ENCODE measurements at places on chromosomes 5 and 9. TPM values are rescaled to one million over a fixed set of nuclear protein-coding genes. Genes with fewer than 3 reads are reported as not detected.

DNA sequence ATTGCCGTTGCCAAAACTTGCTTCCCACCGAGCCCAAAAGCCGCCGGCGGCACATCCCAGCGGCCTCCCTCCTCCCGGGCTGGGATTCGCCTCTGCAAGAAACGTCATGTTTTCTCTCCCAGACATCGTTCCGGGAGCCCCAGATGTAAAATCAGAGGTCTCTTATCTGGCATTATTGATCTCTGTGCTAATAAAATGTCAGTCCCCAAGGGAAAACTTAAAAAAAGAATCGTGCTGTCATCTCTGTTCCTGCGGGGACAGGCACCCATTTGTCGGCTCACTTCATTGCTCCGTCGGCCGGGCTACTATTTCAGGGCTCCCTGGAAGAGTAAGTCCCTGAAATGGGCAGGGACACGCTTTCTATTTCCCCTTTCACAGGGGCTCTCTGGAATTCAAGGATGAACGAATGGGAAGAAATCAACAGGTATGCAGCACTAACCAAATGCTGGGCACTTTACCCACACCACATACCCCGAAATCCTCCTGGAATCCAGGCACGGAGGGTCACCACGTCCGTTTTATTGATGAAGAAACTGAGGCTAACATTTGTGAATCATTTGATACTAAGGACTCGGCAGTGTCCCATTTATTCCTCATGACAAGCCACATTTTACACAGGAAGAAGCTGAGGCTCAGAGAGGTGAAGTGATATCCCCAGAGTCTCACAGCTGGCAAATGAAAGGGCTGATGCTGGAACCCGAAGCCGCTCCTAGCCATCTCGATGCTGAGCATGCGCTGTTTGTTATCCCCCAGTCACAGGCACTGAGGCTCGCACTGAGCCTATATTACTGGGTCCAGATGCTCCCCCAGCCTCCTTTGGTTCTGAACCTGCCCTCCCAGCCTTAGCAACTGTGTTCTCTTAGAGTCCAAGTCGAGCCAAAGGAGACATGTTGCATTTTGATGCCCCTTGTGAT is 35.7 kb upstream of the MSX2 start:
- H3K27ac ChIP-seq = no peak overlapping the region
- H3K4me3 ChIP-seq = no peak overlapping the region
- H3K4me1 ChIP-seq = peaks cover 21% of the 10 kb centered on the region
- DNase-seq = no peak
- H3K36me3 ChIP-seq = no peaks in the 10 kb centered on the region
- peaks cover 61% of the 10 kb centered on the region for H3K27me3 ChIP-seq

- peaks cover 2% of the 10 kb centered on the region for H3K36me3 ChIP-seq
- peaks cover 14% of the 10 kb centered on the region for H3K4me1 ChIP-seq
- no peak for DNase-seq
Observed at GRCh38 chr5:180648658-180649296, 623 bp downstream of the FLT4 start.

- no peak for DNase-seq
- peaks cover 27% of the 10 kb centered on the region for H3K27me3 ChIP-seq
- H3K36me3 ChIP-seq = no peaks in the 10 kb centered on the region
Observed at GRCh38 chr5:40021007-40021406, 596.2 kb upstream of the DAB2 start.

- H3K4me1 ChIP-seq = peaks cover 11% of the 10 kb centered on the region
- peaks cover 19% of the 10 kb centered on the region for H3K36me3 ChIP-seq
- H3K4me3 ChIP-seq = no peak overlapping the region
- H3K27me3 ChIP-seq = no peaks in the 10 kb centered on the region
Observed at GRCh38 chr9:13478639-13479038, 199.1 kb upstream of the MPDZ start.

- H3K36me3 ChIP-seq = no peaks in the 10 kb centered on the region
- H3K4me1 ChIP-seq = peaks cover 22% of the 10 kb centered on the region
- no peak overlapping the region for H3K4me3 ChIP-seq
- H3K27me3 ChIP-seq = no peaks in the 10 kb centered on the region
Observed at GRCh38 chr5:128772356-128772755, 192.9 kb upstream of the SLC27A6 start.

DNA sequence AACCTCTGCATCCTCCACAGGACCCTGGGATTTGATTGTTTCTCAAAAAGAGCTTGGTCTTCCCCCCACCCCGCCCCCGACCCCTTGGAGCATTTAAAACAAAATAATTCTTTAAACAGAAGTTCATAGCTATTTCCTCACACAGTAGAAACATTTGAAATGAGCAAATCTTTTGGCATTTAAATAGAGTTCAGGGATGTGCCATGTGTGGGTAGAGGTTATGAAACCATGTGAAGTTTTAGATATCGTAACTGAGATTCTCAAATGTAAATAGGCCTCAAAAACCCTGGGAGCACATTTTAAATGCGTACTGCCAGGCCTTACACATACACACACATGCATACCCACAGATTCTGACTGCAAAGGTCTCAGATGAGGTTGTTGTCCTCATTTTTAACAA is 66.5 kb downstream of the EPB41L4B start:
- no peak for DNase-seq
- H3K4me3 ChIP-seq = peak overlapping the region; percentile 13
- H3K4me1 ChIP-seq = peaks cover 50% of the 10 kb centered on the region
- H3K27me3 ChIP-seq = no peaks in the 10 kb centered on the region
- H3K27ac ChIP-seq = peak overlapping the region; percentile 87

GRCh38 chr5:137268646-137269045 is 230.5 kb downstream of the SPOCK1 start:
- DNase-seq = no peak
- H3K4me3 ChIP-seq = no peak overlapping the region
- H3K27me3 ChIP-seq = no peaks in the 10 kb centered on the region
- no peak overlapping the region for H3K27ac ChIP-seq
- no peaks in the 10 kb centered on the region for H3K36me3 ChIP-seq

DNA sequence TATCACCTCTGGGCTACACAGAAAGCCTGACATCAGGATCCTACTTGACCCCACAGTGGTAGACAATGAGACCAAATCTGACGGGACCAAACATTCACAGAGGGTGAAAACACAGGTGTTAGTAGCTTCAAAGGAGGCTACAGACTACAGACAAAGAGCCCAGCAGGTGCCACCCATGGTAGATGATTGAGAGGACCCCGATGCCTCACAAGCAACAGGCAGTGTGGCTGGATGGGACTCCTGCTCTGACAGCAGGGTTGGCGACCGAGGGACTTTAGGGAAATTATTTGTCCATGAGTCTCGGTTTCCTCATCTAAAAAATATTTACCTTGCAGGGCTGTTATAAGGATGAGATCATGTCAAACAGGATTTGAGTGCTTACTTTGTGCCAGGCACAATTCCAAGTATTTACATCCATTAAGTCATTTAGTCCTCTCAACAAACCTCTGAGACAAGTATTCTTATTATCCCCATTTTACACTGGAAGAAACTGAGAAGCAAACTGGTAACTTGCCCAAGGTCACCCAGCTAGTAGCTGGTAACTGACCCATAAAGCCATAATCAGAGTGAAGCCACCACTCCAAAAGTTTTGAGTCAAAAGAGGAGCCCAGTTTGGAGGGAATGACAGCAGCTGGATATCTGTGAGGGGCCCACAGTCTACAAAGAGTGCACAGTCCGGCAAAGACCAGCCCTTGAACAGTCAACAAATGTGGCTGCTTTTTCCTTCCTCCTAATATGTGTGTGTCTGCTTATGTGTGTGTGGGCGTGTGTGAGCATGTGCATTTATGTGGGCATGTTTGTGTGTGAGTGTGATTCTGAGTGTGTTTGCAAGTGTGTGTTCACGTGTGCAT is 502.0 kb downstream of the BNC2 start:
- H3K27ac ChIP-seq = no peak overlapping the region
- DNase-seq = no peak
- H3K36me3 ChIP-seq = no peaks in the 10 kb centered on the region
- H3K4me1 ChIP-seq = peaks cover 2% of the 10 kb centered on the region

DNA sequence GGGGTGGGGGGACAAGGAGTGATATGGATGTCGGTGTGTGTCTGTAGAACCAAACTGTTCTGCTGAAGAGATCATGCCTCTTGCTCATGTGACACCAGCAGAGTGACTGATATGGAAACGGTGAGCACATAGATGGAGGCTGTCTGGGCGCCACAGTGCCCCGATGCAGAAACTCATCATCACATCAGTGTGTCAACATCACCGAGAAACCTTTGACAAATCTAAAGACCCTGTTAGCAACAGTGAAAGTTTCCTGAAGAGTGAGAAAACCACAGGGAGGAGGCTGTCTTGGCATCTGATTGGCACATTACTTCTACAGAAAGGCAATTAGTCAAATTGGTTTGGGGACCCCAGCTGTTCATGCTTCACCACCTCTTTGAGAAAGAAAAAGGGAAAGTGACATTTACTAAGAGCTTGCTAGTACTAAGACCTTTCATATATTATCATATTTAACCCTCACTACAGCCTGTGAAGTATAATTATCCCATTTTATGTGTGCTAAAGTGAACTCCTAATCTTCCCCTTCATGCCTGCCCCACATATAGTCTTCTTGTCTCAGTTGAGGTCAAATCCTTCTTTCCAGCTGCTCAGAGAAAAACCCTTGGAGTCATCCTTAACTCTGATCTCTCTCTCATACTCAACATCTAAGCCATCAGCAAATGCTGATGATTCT is 25.6 kb downstream of the CSF2 start:
- H3K36me3 ChIP-seq = no peaks in the 10 kb centered on the region
- no peak overlapping the region for H3K4me3 ChIP-seq
- H3K27me3 ChIP-seq = no peaks in the 10 kb centered on the region
- no peak for DNase-seq
- H3K4me1 ChIP-seq = peaks cover 37% of the 10 kb centered on the region

DNA sequence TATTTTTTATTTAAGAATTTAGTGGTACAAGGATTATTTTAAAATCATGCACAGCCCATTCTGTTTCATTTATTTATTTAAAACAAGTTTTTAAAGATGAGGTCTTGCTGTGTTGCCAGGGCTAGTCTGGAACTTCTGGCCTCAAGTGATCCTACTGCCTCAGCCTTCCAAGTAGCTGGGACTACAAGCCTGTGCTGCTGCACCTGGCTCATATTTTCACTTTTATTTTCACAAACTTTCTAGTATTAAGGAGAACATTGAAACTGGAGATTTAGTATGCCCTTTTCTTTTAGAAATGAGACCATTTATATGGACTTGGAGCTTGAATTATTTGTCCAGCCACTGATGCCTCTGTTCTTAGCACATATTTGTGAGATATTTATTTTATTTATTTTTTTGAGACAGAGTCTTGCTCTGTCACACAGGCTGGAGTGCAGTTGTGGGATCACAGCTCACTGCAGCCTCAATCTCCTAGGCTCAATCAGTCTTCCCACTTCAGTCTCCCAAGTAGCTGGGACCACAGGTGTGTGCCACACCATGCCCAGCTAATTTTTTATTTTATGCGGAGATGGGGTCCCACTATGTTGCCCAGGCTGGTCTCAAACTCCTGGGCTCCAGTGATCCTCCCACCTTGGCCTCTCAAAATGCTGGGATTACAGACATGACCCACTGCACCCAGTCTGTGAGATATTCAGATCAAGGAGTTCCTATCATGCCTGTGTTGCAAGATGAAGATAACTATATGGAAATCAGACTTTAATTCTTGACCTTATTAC is 7.4 kb downstream of the DMXL1 start:
- no peaks in the 10 kb centered on the region for H3K27me3 ChIP-seq
- peak overlapping the region; percentile 23 for H3K27ac ChIP-seq
- no peak overlapping the region for H3K4me3 ChIP-seq

DNA sequence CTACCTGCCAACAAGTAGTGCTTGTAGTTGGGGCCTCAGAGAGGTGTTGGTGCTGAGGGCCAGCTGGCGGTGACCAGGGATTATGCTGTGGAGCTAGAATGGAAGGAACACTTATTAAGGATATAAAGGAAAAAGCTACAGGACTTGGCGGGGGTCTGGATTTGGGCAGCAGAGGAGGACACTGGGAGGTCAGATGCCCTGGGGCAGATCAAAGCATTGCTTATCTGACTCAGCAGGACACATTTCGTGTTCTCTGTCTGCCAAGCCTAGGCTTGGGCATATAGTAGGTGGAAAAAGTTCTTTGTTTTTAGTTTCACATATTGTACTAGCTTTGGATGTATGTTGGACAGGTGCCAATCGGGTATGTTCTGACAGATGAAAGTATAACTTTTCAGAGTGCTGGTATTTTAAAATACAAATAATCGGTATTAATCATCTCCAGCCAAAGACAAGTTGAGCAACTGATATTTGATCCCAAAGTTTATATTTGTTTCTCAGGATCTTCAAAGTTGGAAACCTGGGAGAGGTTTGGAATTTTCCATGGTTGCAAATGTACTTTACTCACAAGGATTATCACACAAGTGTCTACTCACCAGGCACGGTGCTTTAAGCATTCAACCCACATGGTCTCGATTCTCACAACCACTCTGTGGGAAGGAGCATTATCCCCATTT is 69.4 kb downstream of the IQGAP2 start:
- no peak for DNase-seq
- no peak overlapping the region for H3K4me3 ChIP-seq

GRCh38 chr5:177537389-177538361 is 16.7 kb downstream of the FAM193B start:
- no peak for DNase-seq
- H3K4me3 ChIP-seq = peak overlapping the region; percentile 38
- H3K36me3 ChIP-seq = peaks cover 12% of the 10 kb centered on the region
- H3K27me3 ChIP-seq = no peaks in the 10 kb centered on the region
- H3K27ac ChIP-seq = peak overlapping the region; percentile 98

DNA sequence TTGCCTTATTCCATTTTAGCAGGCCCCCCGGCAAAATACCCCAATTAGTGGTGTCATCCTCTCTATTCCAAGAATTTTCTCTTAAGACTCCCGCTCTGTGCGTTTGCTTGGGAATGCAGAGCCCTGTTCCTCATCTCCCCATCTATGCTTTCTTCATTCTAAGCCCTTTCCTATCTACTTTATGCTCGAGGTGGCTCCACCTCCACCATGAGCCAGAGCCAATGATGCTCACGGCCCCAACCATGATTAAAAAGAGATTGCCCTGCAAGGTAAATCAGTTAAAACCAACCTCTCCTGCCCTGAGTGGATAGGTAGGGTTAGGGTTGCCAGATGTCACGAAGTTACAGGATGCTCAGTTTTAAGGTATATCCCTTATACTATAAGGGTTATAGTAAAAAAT is 677 bp upstream of the TXNDC15 start:
- no peaks in the 10 kb centered on the region for H3K27me3 ChIP-seq
- H3K4me3 ChIP-seq = peak overlapping the region; percentile 95
- H3K4me1 ChIP-seq = peaks cover 18% of the 10 kb centered on the region
- H3K27ac ChIP-seq = peak overlapping the region; percentile 99
- H3K36me3 ChIP-seq = peaks cover 4% of the 10 kb centered on the region

Gene SSNA1
- total RNA-seq = 54.5 TPM

Gene ABLIM3
- 15.4 TPM for total RNA-seq

Gene BRD3OS
- 15.7 TPM for total RNA-seq
